ENCODE measurements at places on chromosomes 13 and 19.
A peak's percentile ranks its signal among the peaks of the same experiment; 100 is the strongest.

GRCh38 chr19:6372594-6373095 lies at the start of gene ALKBH7:
TSS of gene ALKBH7 (plus strand) at chr19:6372794. CDS start at chr19:6372821, 27 bp downstream.
- peak; percentile 99 for DNase-seq

GRCh38 chr13:49354719-49355118 lies 89.1 kb downstream of the CAB39L start:
- no peak for DNase-seq

DNA sequence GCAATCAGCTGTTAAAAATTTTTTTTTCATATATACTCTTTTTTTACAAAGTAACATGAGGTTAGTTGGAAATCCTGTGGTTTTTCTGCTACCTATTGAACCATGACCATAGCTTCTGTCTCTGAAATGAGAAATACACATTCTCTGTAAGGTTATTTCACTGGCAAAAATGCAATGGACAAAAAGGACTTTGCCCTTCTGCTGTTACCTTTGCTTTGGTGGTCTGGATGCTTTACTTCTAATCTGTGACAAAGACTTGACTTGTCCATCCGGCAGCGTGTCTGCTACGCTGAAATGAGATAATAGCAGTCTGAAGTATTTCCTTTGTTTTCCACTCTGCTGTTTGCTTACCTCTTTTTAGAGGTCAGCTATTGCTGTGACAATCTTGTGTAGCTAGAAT lies 412.8 kb downstream of the SLITRK6 start:
- no peak for DNase-seq

DNA sequence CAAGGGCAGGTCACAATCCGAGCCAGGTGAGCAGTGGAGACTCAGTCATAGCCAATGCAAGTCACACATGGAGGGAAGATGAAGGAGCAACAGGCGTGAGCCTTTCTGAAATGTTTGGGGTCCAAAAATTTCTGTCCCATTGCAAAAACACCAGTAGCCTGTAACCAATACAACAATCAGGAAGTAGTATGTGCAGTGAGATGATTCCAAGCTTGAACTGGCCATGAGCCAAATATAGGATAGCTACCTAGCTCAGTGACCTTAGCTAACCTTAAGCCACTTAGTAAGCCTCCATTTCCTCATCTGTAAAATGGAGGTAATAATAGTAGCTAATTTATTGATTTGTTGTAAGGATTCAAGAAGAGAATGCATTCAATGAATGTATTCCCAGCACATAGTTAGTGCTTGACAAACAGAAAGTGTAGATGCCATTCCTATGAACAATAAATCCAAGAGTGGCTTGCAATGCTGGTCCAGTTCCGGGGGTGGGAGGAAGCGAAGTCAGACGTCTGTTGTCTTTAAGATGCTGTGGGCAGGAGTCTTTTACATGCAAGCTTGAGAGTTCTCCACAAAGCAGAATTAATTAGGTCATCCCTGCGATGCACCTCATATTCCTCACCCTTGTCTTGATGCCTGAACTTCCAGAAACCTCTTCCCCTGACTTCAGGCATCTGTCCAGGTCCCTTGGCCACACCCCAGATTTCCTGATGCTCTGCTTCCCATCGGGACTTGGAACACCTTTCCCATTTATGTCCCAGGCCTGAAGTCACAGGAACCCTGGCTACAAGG lies 195.7 kb upstream of the UBL3 start:
- peak; percentile 41 for DNase-seq

DNA sequence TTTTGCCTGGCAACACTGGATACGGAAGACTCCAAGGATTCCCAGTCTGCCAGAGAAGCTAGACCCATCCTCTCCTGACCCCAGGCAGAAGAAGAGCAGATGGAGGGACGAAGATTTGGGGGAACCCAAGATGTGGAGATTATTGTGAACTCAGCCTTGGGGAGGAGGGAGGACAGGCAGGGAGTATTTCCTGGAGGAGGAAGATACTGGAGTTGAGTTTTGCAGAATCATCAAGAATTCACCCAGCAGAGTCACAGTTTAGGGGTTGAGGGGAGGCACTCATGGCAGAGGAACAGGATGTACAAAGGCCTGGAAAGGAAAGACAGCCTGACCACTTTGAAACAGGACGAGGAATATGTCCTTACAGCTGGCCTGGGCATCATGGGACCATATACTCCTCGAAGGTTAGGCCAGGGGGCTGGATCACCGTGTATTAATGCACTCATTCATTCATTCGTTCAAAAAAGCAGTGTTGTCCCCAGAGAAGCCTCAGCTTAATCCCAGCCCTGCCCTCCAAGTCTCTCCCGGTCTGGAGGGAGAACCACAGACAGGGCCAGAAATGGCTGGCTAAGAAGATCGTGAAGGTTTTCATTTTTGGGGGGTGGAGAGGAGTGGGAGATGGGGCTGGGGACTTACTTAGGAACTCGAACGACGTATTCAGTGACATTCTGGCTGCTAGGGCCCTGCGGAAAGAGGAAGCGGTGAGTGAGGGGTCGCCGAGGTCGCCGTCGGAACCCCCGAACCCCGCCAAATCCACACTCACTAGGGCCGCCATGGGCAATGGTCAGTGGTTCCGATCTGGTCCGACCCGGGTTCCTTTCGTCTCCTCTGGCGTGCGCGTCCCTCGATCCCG lies 517 bp downstream of the GTF2F1 start:
- no peak for DNase-seq

Measured in amniotic stem cell (primary cell).